ENCODE measurements at places on chromosomes 7 and 10.

DNA sequence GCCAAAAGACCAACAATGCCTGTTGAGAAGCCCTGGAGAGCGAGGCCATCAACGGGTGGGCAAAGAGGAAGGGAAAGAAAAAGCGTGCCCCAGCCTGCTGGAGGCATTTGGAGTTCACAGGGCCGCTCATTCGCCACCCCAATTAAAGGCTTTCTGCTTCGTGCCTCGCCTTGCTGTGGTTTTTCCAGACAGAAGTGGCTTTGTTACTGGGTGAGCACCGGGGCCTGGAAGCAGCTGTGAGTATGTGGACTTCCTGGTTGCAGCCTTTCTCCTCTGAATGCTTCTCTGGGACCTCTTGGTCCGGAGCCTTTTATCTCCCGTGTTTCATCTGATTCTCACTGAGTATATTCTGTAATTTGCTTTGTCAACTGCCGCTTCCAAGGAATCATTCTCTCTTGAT lies 118.1 kb upstream of the EGR2 start:
- peak; percentile 6 for DNase-seq

DNA sequence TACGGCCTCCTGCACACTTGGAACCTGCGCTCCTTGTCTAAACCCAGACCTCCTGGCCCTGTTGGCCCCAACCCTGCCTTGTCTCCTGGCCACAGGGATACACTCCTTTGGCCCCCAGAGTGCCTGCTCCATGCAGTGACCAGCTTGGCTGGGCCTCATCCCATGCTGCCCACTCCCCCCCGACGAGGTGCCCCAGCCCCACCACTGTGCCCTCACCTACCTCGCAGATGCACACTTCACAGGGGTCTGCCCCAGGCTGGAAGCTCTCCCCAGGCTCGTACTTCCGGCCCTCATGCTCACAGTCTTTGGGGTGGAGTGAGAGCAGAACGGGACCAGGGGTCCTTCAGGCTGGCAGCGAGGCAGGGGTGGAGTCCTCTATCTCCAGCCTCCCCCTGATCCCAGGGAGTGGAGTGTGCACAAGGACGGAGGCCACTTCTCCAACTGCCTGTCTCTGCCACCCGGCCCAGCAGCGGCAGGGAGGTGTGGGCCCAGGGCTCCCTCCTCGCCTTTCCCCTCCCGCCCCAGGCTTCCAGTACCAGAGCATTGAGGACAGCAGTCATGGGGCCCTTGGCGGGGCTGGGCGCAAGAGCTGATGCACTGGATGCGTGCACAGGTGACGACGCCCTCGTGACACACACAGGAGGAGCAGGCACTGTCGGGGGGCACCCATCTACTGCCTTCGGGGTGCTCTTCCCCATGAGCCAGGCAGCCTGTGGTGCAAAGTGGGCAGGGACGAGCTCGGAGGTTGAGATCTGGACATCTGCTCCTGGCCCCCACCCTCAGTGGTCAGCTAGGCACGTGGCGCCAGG lies 22.1 kb downstream of the ATP6V1F start:
- DNase-seq = no peak

DNA sequence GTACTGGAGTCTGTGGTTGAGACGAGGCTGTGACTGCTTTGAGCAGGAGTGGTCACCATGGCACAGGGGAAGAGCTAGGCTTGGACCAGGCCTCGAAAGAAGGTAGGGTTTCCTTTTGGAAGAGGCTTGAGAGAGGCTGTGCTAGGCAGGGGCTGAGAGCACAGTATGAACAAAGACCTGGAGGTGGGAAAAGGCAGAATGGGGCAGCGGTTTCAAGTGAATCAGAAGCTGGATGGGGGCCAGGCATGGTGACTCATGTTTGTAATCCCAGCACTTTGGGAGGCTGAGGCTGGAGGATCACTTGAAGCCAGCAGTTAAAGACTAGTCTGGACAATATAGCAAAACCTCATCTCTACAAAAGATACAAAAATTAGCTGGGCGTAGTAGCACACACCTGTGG lies 65.9 kb downstream of the CLIP2 start:
- DNase-seq = peak; percentile 95

- DNase-seq = no peak
These were observed 811.2 kb downstream of the TYW1 start for GRCh38 chr7:67807826-67808225.

GRCh38 chr10:33547976-33548375 lies 213.5 kb upstream of the NRP1 start:
- no peak for DNase-seq

DNA sequence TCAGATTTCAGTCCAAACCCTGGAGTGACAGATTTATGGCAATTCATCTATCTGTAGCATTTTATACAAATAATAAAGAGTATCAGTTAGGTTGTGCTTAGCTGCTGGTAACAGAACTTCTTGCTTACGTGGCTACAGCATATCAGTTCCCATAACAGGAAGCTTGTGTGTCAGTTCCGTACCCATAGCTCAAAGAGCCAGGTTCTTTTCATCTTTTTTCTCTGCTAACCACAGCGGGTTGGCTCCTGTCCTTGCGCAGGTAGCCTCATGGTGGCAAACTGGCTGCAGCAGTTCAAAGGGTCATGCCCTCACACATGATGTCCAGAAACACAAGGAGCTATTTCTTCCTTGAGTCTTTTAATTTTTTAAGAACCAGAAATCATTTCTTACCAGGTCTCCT lies 1041.8 kb downstream of the GATA3 start:
- no peak for DNase-seq

GRCh38 chr10:133458021-133458709 lies 4.4 kb downstream of the SCART1 start:
- DNase-seq = no peak
